ENCODE measurements at places on chromosomes 5 and 9. TPM values are rescaled to one million over a fixed set of nuclear protein-coding genes. Genes with fewer than 3 reads are reported as not detected.

- H3K27ac ChIP-seq, result no peak overlapping the region
- H3K4me3 ChIP-seq, result no peak overlapping the region
- H3K36me3 ChIP-seq, result no peaks in the 10 kb centered on the region
- no peak for DNase-seq
- peaks cover 4% of the 10 kb centered on the region for H3K27me3 ChIP-seq
These were observed 87.0 kb downstream of the ADAMTS2 start for GRCh38 chr5:179258001-179258921.

GRCh38 chr5:29143266-29143665, 2050.2 kb upstream of the CDH6 start:
- no peak overlapping the region for H3K27ac ChIP-seq
- H3K4me1 ChIP-seq, result no peaks in the 10 kb centered on the region
- H3K4me3 ChIP-seq, result no peak overlapping the region
- no peak for DNase-seq
- no peaks in the 10 kb centered on the region for H3K27me3 ChIP-seq

- H3K36me3 ChIP-seq, result peaks cover under 1% of the 10 kb centered on the region
- DNase-seq, result no peak
- peaks cover 17% of the 10 kb centered on the region for H3K4me1 ChIP-seq
- H3K27ac ChIP-seq, result no peak overlapping the region
These were observed 98.0 kb downstream of the ANKH start for GRCh38 chr5:14773588-14773987.

GRCh38 chr9:137030538-137031527, 1.1 kb downstream of the FUT7 start:
- no peak overlapping the region for H3K27ac ChIP-seq
- H3K4me1 ChIP-seq, result peaks cover 55% of the 10 kb centered on the region
- H3K27me3 ChIP-seq, result no peaks in the 10 kb centered on the region

DNA sequence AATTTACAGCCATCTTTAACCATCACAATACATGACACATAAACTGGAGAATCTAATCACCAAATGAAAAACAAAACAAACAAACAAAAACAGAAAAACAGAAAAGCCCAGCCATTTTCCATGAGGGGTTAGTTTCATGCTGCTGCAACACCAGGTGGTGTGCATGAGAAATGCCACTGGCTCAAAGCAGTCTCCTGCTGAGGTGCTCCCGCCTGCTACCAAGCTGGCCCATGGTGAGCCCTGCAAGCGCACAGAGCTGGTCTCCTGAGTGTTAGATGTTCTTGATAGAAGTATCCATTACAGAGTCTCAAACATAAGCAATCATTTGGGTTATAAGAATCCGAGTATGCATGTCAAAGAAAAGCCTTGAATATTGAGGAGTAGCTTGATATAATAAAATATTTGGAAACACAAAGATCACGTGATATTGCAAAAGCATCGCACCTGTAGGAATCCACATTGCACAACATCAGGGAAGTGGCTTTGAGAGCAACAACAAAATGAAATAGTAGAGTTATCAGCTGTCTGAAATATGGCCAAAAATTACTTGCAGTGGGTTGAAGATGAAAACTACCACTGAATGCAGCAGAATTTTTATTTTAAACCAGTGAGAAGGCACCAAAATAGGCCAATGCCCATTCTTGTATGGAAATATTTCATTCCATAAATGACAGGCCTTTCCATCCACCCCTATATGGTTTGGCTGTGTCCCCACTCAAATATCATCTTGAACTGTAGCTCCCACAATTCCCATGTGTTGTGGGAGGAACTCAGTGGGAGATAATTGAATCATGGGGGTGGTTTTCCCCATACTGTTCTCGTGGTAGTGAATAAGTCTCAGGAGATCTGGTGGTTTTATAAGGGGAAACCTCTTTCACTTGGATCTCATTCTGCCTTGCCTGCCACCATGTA, 194.8 kb downstream of the SYK start:
- peaks cover 7% of the 10 kb centered on the region for H3K27me3 ChIP-seq
- H3K27ac ChIP-seq, result no peak overlapping the region
- no peaks in the 10 kb centered on the region for H3K36me3 ChIP-seq
- no peak for DNase-seq
- H3K4me3 ChIP-seq, result no peak overlapping the region

- H3K27me3 ChIP-seq, result no peaks in the 10 kb centered on the region
- DNase-seq, result no peak
- H3K4me1 ChIP-seq, result peaks cover 15% of the 10 kb centered on the region
- no peak overlapping the region for H3K4me3 ChIP-seq
These were observed 41.8 kb upstream of the LRRC70 start for GRCh38 chr5:62536783-62537182.

GRCh38 chr5:35938568-35939227, at the start of gene CAPSL:
TSS of gene CAPSL (minus strand) at chr5:35938622. CDS start at chr5:35921120, 17,502 bp downstream.
- H3K4me1 ChIP-seq, result peaks cover 5% of the 10 kb centered on the region
- H3K4me3 ChIP-seq, result no peak within 1 kb of the TSS
- H3K36me3 ChIP-seq, result no peaks in the 10 kb centered on the region

Gene MARCHF3
- total RNA-seq, result 4.2 TPM

Gene IFNA2
- total RNA-seq, result not detected

Gene FGFR4
- total RNA-seq, result 2.0 TPM

Measured in activated CD4-positive, alpha-beta T cell treated with anti-CD3 and anti-CD28 coated beads for 36 hours (primary cell).